Motor neuron (in vitro differentiated cells): ENCODE measurements at places on chromosomes 3 and 15. TPM values are rescaled to one million over a fixed set of nuclear protein-coding genes. Genes with fewer than 3 reads are reported as not detected.

Gene EPHB1
- total RNA-seq, result 5.2 and 9.1 TPM in 2 replicates

GRCh38 chr3:114057011-114057347 lies 442 bp downstream of the QTRT2 start:
- ATAC-seq, result peak; percentile 9

GRCh38 chr3:195597848-195598247 lies 14.1 kb upstream of the APOD start:
- ATAC-seq, result no peak

DNA sequence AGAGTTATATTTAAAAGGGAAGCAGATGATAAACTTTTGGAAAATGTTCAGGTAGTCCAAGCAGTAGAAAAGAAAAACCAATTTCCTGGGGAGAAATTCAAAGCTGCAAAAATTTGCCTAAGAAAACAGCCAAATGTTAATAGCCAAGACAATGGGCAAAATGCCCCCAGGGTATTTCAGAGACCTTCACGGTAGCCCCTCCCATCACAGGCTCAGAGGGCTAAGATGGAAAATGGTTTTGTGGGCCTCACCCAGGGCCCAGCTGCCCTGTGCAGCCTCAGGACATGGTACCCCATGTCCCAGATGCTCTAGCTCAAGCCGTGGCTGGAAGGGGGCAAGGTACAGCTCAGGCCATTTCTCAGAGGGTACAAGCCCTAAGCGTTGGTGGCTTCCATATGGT lies 391.0 kb downstream of the ZIC4 start:
- no peak for ATAC-seq

Gene BCL2A1
- total RNA-seq, result not detected in 2 replicates

- ATAC-seq, result no peak
These were observed 4.4 kb downstream of the MYO5C start for GRCh38 chr15:52291204-52291603.

GRCh38 chr3:10198761-10199649 lies 34.3 kb downstream of the IRAK2 start:
- no peak for ATAC-seq

GRCh38 chr3:136075218-136075808 lies 109.8 kb downstream of the PPP2R3A start:
- ATAC-seq, result peak; percentile 72
